ENCODE measurements at places on chromosomes 7 and 10.

DNA sequence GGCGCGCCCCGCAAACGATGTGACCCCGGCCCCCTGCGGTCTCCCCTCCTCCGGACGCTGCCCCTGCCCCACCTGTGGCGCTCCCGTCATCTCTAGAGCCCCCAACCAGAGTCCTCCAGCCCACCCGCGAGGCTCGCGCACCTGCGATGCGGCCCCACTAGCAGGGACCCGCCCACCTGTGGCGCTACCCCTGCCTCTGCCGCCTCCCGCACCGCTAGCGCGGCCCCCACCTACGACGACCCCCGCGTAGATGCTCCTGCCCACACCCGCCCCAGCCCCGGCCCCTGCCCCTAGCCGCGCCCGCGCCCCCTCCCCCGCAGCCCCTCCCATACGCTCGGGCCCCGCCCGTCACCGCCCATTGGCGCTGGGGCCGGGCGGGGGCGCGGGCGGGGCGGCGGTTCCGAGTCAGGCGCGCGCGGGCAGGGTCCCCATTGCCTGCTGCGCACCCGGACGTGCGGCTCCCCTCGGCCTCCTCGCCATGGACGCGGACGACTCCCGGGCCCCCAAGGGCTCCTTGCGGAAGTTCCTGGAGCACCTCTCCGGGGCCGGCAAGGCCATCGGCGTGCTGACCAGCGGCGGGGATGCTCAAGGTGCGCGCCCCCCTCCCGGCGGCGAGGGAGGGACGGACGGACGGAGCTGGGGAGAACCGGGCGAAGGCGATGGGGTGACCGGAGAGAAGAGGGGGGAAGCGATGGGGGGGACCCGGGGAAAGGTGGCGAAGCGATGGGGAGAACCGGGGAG lies at the start of gene PFKP:
PFKP (plus strand) TSS at position 431 of the 741 bp plus-strand sequence; CDS start at position 479, 48 bp downstream.
- DNase-seq: peak; percentile 75

GRCh38 chr7:92750447-92750839 lies 85.9 kb downstream of the CDK6 start:
- DNase-seq: no peak

GRCh38 chr7:158750702-158751101 lies 46.1 kb upstream of the NCAPG2 start:
- no peak for DNase-seq

- DNase-seq: no peak
These were observed 31.1 kb upstream of the HPS1 start for GRCh38 chr10:98477861-98478260.

DNA sequence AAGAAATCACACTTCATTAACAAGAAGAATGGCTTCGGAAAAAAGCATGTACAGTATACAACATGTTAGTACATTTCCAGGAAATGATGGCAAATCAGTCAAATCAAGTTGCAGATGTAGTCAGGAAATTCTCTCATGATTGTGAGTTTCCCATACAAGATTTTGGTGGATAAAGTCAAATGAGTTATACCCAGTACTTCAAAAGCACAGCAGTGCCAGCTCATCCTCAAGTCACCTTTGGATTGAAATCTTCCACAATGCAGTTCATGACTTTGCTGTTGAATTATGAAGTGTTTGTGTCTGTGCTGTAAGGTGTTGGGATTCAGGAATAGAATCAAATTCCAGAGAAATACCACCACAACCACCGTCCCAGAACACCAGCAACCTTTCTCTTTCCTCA lies 301.3 kb upstream of the BMPER start:
- no peak for DNase-seq

GRCh38 chr7:46454816-46455215 lies 533.7 kb upstream of the IGFBP3 start:
- no peak for DNase-seq

DNA sequence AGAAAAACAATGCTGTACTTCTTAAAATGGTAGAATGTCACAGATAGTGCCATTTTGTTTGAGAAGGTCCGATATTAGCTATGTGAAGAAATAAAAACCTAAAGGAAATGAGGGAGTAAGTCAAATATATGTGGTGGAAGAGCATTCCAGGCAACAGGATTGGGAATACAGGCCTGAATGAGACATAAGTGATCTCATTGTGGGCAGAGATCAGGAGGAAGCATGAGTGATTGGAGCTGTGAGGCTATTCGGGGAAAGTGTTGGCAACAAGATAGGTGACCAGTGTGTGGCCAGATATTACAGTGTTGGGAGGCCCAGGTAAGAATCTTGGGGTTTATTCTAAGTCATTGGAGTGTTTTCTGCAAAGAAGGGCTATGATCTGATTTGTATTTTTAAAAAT lies 41.3 kb upstream of the AGMO start:
- DNase-seq: peak; percentile 23

DNA sequence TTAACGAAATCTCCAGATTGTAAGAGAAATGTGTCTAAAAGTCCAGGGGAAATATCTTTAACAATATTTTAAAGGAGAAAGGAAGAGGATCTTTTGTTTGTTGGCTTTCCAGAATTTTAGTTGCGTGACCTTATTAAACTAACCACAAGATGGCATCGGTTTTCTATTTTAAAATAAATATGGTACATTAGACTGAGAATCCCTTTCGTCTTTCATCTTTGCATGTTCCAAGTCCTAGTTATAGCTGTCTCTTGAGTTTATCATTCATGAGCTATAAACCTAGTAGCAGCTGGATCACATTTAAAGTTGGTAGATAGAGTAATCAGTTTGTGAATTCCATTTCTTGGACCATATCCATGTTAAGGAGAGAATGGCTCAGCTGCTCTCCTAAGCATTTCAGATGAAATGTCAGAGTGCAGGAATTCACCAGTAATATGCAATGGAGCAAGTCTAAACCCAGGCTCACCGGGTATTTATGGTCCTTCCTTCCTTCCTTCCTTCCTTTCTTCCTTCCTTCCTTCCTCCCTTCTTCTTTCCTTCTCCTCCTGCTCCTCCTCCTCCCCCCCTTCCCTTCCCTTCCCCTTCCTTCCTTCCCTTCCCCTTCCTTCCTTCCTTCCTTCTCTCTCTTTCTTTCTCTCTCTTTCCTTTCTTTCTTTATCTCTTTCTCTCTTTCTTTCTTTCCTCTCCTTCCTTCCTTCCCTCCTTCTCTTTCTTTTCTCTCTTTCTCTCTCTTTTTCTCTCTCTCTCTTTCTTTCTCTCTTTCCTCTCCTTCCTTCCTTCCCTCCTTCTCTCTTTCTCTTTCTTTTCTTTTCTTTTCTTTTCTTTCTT lies 57.8 kb upstream of the RAB18 start:
- DNase-seq: peak; percentile 0

- no peak for DNase-seq
These were observed 149.3 kb upstream of the IMMP2L start for GRCh38 chr7:111711426-111712065.

DNA sequence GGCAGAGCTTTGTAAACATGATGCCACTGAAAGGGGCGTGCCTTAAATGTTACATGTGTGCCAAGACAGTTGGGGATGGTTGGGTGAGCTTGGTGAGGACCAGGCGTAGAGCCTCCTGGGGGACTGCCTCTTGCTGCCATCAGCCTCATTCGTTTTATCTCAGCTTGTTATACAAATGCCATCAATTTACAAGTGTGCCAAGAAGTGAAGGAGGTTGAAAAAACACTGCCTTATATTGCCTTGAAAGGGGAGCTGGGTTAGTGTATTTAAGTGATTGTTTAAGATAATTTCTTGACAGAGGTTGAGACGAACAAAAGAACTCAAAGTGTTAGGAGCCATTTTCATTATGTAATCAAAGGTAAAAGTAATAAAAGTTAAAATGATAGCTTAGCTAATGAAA lies 354.7 kb downstream of the PHTF2 start:
- peak; percentile 23 for DNase-seq

DNA sequence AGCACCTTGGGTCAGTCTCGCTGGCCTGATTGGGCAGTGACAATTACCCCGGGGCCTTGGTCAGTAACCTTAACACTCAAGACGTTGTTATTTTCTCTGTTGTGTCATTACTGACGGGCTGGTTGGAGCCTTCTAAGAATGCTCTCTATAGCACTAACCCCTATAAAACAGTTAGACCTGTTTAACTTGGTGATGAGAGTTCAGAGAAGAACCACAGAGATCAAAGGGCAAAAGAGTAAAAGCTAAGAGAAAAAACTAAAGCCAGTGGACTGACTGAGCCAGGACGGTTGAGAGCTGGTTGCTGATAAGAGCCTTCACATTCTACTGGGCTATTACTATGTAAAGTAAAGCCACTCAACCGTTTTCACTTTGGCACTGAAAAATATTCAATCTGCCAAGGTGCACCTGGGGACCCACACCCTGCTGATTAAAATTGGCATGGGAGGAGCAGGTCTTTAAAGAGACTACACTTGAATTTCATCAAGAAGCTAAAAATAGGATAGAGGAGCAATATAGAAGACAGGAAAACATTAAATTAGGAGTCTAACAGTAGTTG lies 13.6 kb upstream of the ITGB1 start:
- peak; percentile 86 for DNase-seq

DNA sequence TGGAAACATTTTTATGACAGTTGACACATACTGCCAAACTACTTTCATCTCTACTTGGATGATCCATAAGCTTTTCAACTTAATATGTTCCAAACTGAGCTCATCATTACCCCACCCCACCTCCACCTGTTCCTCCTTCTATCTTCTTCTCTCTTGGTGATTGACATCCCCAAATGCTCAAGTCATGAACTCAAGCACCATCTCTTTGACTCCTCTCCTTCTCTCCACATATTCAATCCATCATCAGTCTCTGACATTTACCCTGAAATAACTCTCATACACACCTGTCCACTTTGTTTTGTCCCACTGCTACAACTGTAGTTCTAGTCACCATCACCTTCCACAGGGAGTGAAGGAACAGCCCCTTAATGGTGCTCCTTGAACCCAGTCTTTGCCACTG lies 43.3 kb downstream of the SGCE start:
- DNase-seq: peak; percentile 31
